ENCODE measurements at places on chromosomes 2 and 18. TPM values are rescaled to one million over a fixed set of nuclear protein-coding genes. Genes with fewer than 3 reads are reported as not detected.

The UGT1A10 gene
- not detected for total RNA-seq

The C1GALT1C1L gene
- total RNA-seq = 0.30 TPM

The SERPINB7 gene
- 4.7 TPM for total RNA-seq

The PROKR1 gene
- not detected for total RNA-seq

The HS1BP3 gene
- 19.0 TPM for total RNA-seq

The TEX261 gene
- 25.7 TPM for total RNA-seq

The PDE1A gene
- 26.8 TPM for total RNA-seq

The COL3A1 gene
- total RNA-seq = 1,200 TPM

The LAMA3 gene
- 0.60 TPM for total RNA-seq

The SOS1 gene
- 11.2 TPM for total RNA-seq

The RAB27B gene
- total RNA-seq = 1.3 TPM
